Left renal pelvis (tissue), 4 donors: ENCODE measurements at places on chromosomes 11 and 22. TPM values are rescaled to one million over a fixed set of nuclear protein-coding genes. Genes with fewer than 3 reads are reported as not detected.

Gene TEX12
- polyA plus RNA-seq: 0.37 TPM

Gene IGF2
- 831 TPM for polyA plus RNA-seq

Gene NXPE4
- polyA plus RNA-seq: 0.14 TPM

Gene POTEH
- not detected for polyA plus RNA-seq

Gene KCNQ1
- polyA plus RNA-seq: 2.3 TPM

Gene PLAAT5
- polyA plus RNA-seq: 0.50 TPM

Gene MS4A6E
- not detected for polyA plus RNA-seq
